MCF 10A (cell line): ENCODE measurements at places on chromosomes 5 and 9. TPM values are rescaled to one million over a fixed set of nuclear protein-coding genes. Genes with fewer than 3 reads are reported as not detected.
A peak's percentile ranks its signal among the peaks of the same experiment; 100 is the strongest.

BSPRY gene
- total RNA-seq = 0.17 and 0.21 TPM in 2 replicates

- H3K4me1 ChIP-seq = no peaks in the 10 kb centered on the region
- no peak overlapping the region for H3K27ac ChIP-seq
- peaks cover 46% of the 10 kb centered on the region for H3K36me3 ChIP-seq
- no peak overlapping the region for H3K4me3 ChIP-seq
Observed at GRCh38 chr9:120438836-120439546, 141.0 kb downstream of the CDK5RAP2 start.

- H3K4me3 ChIP-seq = no peak overlapping the region
- no peak for DNase-seq
- H3K27ac ChIP-seq = no peak overlapping the region
- peaks cover 12% of the 10 kb centered on the region for H3K27me3 ChIP-seq
- H3K36me3 ChIP-seq = no peaks in the 10 kb centered on the region
Observed at GRCh38 chr5:9621379-9621903, 8.7 kb downstream of the TAS2R1 start.

SPATA6L gene
- 3.7 and 5.5 TPM in 2 replicates for total RNA-seq

DNA sequence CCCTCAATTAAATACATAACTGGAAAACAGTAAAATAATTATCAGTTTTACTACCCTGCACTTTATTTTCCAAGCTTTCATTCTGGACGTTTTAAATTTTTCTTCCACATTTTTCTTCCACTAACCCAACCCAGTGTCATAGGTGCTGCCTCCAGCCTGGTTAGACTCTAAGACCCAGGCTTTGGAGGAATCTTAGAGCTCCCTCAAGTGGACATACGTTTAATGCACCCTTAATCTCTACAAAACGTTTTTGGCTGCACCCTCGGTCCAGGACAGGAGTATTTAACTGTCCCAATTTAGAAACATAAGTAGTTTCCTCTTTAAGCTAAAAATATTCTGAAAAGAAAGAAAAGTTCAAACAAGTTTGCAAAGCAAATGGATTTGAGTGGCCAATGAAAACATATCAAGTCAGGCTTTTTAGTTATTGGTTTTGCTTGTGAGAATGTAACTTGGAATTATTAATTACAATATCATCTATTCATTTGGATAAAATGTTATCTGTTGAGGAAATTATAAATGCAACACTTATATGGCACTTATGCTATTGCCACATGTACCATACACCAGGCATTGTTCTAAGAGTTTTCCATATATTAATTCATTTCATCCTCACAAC is 38.9 kb downstream of the CDH6 start:
- DNase-seq = peak; percentile 73
- no peak overlapping the region for H3K4me3 ChIP-seq
- H3K27me3 ChIP-seq = no peaks in the 10 kb centered on the region
- no peaks in the 10 kb centered on the region for H3K36me3 ChIP-seq
- no peaks in the 10 kb centered on the region for H3K4me1 ChIP-seq
- no peak overlapping the region for H3K27ac ChIP-seq

GPR151 gene
- not detected in 2 replicates for total RNA-seq
